Neural crest cell (in vitro differentiated cells): ENCODE measurements at places on chromosomes 12 and 14.
A peak's percentile ranks its signal among the peaks of the same experiment; 100 is the strongest.

- no peak for DNase-seq
Measured at GRCh38 chr14:50801706-50802105, 29.3 kb downstream of the NIN start.

- no peak for DNase-seq
Measured at GRCh38 chr12:65269603-65270002, 8.9 kb upstream of the MSRB3 start.

- no peak for DNase-seq
Measured at GRCh38 chr14:94030571-94030970, 4.4 kb downstream of the OTUB2 start.

DNA sequence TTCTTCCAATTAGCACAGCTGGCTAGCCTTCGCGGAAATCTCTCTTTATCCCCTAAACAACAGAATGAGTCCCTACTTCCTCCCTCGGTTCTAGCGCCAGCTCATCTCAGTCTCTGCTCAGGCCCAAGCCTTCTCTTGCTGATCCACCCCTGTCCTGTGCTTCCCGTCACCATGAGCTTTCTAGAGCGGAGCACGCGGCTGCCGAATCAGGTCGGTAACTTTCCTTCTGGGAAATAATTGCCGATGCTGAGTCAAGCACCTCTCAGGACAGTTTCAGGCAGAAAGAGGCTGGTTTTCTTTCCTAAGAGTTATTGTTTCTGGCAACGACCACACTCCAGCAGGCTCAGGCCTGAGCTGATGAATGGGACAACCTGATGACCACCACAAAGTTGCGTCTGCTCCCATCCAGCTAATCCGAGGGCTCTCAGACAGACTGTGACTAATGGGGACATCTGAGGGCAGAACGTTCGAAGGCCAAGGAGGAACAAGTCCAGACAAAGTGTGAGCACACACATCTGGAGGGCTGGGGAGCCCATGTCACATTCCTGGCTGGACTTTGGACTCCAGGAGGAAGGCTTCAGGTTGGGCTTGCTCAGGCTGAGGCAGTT lies 13.6 kb upstream of the GPR68 start:
- no peak for DNase-seq

- no peak for DNase-seq
Measured at GRCh38 chr14:65803885-65804284, 391.4 kb downstream of the FUT8 start.

- no peak for DNase-seq
Measured at GRCh38 chr12:13817131-13817530, 164.3 kb downstream of the GRIN2B start.

DNA sequence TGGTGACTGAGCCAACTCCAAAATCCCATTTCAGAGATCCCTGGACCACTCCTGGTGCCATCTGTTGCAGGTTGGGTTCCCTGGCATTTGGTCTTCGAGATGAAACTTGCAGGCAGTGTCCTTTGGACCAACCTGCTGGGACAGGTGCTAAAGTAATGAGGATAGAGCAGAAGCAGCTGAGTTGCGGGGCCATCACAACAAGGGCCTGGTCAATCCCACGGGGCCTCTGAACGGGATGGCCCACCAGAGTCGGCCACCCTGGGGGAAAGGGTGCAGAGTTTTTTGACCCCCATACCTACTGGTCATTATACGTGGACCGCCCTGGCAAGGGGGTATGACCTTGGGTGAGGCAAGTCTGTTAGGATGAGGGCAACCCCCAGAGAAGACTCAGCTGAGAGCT lies 39.3 kb downstream of the DLK1 start:
- no peak for DNase-seq

DNA sequence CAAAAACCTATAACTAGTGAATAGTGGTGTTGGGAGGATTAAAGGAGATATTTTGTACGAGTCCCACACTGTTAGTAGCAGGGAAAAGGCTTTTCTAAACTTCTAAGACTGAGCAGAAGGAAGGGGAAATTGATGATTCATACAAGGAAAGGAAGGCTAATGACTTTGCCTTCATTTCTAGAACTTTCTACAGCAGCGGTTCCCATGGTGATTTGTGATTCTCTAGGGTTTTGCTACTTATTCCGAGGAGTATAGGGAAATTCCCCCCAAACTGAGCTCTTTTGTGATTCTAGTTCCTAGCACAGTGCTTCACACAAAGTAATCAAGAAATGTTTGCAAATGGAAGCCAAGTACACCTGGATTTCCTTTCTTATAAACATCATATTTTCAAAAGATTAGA lies 23.8 kb upstream of the PWP1 start:
- DNase-seq, result no peak

GRCh38 chr14:41785696-41786095 lies 179.0 kb downstream of the LRFN5 start:
- DNase-seq, result no peak

DNA sequence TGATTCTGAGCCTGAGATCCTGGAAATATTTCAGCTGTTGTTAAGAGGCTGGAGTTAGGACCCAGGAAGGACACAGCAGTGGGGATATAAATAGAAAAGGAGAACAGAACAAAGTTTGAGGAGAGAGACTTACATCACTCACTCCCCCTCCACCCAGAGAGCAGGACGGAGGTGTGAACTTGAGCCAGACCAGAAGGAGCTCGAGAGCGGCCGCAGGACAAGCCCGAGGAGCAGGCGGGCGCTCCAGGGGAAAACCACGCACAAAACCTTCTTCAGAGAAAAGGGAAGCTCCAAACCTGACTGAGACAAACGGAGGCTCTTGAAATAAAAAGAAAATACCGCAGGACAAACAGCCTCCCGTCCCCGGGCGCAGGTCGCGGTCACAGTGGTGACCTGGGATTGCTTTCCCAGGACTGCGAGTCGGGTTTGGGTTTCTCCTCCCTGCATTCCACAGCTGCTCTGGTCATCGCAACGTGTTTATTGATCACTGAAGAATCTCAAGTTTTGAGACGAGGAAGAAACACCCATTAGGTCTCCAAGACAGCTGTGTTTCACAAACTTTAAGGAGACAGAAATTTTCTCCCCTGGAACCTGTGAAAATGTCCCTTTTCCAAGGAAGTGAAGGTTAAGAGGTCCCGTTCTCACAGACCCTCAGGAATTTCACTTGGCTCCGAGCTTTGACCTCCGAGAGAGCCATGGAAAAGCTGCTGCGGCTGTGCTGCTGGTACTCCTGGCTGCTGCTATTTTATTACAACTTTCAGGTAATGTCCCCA lies at the start of gene ADGRD1:
TSS of gene ADGRD1 (plus strand) at position 137 of the 773 bp plus-strand sequence. CDS start at position 696, 559 bp downstream.
- DNase-seq, result no peak

- DNase-seq, result no peak
Measured at GRCh38 chr12:51415931-51416330, 8.7 kb upstream of the SLC4A8 start.

DNA sequence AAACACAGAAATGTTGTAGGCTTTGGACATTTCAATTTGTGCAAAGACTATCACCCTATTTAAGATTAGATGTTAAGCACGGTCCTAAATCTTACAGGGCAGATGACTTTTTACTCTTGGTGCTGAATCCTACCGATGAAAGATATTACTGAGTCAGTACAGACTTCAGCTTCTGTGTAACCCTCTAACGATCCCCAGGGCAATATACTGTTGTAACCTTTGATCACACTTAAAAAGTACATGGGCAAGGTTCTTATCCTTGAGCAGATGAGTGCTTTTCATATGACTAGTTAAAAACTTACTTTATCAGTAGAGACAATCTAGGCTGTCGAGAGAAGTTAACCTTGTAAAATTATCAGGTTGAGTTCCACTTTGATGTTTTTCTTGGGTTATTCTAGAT lies 22.5 kb downstream of the PDE3A start:
- DNase-seq, result no peak

DNA sequence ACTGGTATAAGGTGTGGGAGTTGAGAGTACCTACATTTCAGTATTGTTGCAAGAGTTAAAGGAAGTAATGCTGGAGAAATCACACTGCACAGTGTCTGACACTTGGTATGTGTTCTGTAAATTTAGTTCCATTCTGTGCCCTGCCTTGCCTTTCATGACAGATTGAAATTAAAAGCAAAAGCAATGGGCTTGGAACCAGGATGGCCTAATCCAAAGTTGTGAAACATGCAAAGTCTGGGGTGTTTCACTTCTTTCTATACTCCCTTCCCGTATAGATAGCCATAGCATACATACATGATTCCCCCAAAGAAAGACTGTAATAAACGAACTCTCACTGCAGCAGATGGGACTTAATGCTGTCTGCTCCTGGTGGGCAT lies 281.1 kb downstream of the NRXN3 start:
- DNase-seq, result no peak

DNA sequence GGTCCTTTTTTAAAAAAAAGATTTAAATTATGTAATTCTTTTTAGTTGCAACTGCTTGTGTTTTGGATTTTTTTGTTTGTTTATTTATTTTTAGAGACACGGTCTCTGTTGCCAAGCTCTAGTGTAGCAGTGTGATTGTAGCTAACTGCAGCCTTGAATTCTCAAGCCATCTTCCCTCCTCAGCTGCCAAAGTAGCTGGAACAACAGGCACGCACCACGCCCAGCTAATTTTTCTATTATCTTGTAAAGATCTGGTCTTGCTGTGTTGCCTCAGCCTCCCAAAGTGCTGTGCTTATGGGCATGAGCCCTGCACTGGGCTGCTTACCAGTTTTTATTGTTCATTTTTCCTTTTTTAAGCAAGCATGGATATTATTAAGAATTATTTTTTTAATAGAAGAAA lies 10.6 kb upstream of the ART4 start:
- DNase-seq, result no peak

DNA sequence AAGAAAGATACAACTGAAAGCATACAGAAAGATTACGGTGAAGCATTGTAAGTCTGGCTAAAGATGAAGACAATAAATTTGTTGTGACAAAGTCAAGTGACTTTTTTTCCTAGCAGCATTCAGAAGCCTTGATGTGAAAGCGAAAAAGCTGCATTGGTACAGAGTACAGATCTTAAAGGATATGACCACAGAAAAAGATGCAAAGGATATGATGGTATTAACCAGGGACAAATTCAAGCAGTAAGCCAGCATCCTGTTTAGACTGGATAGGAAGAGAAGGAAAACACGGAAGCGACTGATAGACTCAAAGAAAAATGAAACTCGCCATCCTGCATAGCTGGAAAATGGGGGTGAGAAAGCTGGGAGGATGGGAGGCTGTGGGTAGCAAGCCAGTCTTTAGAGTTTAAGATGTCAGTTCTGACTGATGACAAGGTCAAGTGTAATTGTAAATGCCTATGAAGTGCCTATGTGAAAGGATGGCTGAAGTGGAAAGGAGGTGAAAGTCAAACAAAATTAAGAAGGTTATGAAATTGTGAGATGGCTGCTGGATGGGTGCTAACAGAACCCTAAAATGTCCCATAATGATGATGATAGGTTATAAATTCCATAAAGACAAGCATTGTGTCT lies 92.4 kb downstream of the PHLDA1 start:
- DNase-seq, result no peak

DNA sequence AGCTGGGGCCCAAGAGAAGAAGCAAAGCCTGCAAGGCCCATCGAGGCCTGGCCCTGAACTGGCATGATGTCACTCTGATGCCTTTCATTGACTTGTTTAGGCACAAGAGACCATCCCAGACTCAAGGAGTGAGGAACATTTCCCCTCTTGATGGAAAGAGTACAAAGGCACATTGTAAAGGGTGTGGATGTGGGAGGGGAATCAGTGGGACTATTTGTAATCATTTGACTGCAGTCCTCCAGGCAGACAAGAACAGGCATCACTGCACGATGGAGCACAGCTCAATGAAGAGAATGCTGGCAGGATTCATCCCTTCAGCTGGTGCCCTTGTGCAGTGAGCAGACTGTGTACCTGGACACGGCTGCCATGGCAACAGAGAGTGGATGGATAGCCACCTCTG lies 87.9 kb downstream of the LGMN start:
- no peak for DNase-seq

DNA sequence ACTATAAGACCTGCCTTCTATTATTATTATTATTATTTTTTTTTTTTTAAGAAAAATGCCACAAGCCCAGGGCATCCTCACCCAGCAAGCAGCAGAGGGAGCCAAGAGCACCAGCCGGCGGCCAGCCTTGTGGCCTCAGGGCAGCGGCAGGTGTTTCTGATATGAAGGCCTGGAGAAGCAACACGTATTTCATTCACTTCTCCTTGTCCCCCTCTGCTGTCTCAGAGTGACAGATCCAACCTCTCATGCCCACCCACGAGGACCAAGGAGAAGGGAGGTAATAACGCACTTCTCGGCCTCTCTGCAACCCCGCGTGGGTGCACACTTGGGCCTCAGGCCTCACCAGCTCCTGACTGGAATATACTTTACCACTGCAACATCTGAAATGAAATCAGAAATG lies 25.4 kb downstream of the CDC42BPB start:
- no peak for DNase-seq

DNA sequence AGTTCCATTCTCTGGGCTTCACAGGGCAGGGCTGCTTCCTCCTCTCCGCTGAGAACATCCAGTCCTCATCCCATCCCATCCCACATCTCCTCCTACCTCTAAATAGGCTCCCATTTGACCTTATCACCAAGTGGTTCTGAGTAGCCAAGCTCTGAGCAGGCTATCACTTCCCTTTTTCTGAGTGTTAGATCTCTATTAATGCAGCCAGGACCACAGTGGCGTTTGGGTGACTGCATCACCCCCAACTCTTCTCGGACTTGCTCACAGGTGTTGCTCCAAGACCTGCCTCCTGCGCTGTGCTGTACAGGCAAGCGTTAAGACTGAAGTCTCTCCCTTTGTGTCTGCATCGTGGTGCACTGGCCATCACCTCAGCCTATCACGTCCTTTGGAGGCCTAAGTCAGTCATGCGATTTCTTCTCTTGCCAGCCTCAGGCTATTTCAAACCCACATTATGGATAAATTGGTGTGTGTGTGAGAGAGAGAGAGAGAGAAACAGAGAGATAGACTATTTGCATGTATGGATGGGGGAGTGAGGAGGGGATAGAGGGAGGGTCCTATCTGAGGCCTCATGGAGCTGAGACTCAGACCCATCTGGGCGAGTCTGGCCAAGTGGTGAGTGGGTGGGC lies 12.4 kb upstream of the HHIPL1 start:
- DNase-seq, result no peak

GRCh38 chr12:53174881-53175491 lies 5.5 kb upstream of the ZNF740 start:
- no peak for DNase-seq

- peak; percentile 73 for DNase-seq
Measured at GRCh38 chr14:104977681-104978653, at the start of gene AHNAK2. TSS of gene AHNAK2 (minus strand) at chr14:104978374. CDS start at chr14:104978237, 137 bp downstream.

- DNase-seq, result no peak
Measured at GRCh38 chr12:92034858-92035401, 110.7 kb downstream of the BTG1 start.

- no peak for DNase-seq
Measured at GRCh38 chr12:68031881-68032739, 42.9 kb downstream of the IFNG-AS1 start.

DNA sequence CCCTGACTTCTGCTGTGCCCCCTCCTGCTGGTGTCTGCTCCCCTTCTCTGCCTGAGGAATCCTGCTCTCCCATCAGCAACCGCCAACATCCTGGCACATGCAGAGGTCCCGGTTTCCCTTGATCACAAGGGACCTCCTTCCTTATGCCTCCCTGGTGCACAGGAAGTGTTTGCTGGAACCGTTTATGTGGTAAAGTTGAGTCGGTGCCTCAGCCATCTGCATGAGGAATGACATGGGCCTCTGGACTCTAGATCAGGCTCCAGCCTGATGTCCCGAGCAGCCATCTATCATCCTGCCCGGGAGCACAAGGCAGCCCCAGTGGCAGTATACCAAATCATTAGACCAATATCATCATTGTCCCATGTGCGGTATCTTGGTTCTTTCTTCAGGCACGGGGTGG lies 90.4 kb downstream of the BORCS5 start:
- DNase-seq, result no peak

- no peak for DNase-seq
Measured at GRCh38 chr14:55418411-55418810, 6.8 kb upstream of the ATG14 start.
